Astrocyte (in vitro differentiated cells and primary cell): ENCODE measurements at places on chromosomes 5 and 9. TPM values are rescaled to one million over a fixed set of nuclear protein-coding genes. Genes with fewer than 3 reads are reported as not detected.

MRPS2 gene
- total RNA-seq: 35.8 and 38.6 TPM in 2 replicates

THBS4 gene
- 0.55 and 1.1 TPM in 2 replicates for total RNA-seq

SLC6A7 gene
- not detected in 2 replicates for total RNA-seq

SLC4A9 gene
- total RNA-seq: 0.25 TPM in 1 of 2 replicates, not detected in the other

PDGFRB gene
- 78.8 and 96.6 TPM in 2 replicates for total RNA-seq

NKD2 gene
- 0.41 and 0.48 TPM in 2 replicates for total RNA-seq

IL13 gene
- total RNA-seq: not detected in 2 replicates

GRCh38 chr5:122691931-122692330 lies 82.9 kb upstream of the SNX2 start:
- no peak for DNase-seq

- DNase-seq: no peak
These were observed 5.0 kb upstream of the HSPB3 start for GRCh38 chr5:54450542-54450941.

DNA sequence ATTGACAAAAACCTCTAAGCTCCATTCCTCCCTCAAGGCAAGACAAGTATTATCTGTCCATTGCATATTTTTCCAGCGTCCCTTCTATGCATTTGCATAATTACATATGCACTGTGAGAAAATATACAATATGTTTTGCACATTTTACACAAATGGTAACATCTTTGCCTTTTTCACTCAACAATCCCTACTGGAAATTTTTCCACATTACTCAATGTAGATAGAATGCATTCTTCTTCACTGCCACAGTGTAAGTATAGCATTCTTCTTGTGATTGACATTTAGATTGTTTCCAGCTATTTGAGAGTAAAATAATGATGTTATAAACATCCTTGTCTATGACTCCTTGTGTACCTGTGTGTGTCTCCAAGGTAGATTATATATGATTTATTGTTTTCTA lies 205.0 kb downstream of the SLIT3 start:
- DNase-seq: peak; percentile 14

DNA sequence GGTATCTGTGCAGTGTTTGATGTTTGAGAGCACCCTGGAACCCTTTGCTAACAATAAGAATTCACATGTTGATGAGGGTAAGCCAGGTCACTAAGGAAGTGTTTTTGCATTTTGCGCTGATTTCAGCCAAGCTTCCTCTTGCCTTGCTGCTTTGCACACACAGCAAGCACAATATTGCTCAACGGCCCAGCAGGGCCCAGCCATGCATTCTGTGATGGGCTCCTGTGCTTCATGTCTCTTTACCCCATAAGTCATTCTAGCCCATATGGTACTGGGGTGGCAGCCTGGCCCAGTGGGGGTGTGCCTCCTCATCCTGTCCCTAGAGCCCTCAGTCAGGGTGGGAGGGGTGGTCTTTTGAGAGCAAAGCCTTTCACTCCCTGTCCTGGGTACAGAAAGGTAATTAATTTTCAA lies 481.3 kb downstream of the GADD45G start:
- no peak for DNase-seq

GRCh38 chr5:110809006-110809405 lies 70.2 kb downstream of the SLC25A46 start:
- no peak for DNase-seq
